ENCODE measurements at places on chromosomes 1 and 21.

GRCh38 chr1:205700865-205701401, 20.6 kb upstream of the SLC45A3 start:
- no peak for DNase-seq

DNA sequence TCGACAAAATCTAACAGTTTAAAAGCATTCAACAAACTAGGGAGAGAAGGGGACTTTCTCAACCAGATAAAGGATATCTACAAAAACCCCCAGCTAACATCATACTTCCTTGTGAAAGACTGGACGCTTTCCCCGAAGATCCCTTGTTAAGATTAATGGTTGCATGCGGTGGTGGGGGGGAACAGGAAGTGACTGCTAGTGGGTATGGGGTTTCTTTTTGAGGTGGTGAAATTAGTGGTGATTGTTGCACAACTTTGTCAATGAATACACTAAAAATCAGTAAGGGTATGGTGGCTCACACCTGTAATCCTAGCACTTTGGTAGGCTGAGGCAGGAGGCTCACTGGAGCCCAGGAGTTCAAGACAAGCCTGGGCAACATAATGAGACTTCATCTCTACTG, 26.9 kb upstream of the EYA3 start:
- DNase-seq: no peak

- DNase-seq: no peak
Observed at GRCh38 chr1:201061049-201061448, 37.5 kb upstream of the KIF21B start.

DNA sequence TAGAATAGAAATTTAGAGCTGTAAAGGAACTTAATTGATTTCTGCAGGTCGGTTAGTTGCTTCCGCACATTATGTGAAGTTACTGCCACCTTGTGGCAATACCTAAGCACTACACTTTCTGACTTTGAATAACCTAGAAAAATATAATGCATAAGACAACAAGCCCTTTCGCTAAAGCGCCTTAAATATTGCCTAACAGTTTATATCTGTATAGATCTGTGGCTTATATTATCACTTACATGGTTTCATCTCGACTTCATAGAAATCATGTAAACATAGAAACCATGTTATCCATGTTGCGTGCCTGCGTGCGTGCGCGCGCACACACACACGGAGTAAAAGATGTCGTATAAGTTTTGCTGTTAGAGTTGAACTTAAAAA, 10.9 kb upstream of the IFI16 start:
- DNase-seq: peak; percentile 75

- no peak for DNase-seq
Observed at GRCh38 chr1:180141381-180141934, 13.2 kb upstream of the QSOX1 start.

GRCh38 chr21:19109694-19110093, 706.1 kb upstream of the TMPRSS15 start:
- no peak for DNase-seq

DNA sequence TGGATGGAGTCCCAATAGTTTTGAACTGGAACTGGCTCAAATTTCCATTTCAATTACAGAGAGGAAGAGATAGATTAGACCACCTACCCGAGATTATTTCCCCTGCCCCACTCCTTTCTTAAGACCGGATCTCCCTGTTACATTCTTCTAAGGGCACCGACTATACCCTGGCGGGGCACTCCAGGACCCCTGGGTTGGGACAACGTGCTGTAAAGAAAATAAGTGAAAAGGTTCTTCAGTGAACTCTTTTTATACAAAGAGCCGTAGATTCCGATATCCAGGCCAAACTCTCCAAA, 6.7 kb downstream of the NR5A2 start:
- DNase-seq: no peak

DNA sequence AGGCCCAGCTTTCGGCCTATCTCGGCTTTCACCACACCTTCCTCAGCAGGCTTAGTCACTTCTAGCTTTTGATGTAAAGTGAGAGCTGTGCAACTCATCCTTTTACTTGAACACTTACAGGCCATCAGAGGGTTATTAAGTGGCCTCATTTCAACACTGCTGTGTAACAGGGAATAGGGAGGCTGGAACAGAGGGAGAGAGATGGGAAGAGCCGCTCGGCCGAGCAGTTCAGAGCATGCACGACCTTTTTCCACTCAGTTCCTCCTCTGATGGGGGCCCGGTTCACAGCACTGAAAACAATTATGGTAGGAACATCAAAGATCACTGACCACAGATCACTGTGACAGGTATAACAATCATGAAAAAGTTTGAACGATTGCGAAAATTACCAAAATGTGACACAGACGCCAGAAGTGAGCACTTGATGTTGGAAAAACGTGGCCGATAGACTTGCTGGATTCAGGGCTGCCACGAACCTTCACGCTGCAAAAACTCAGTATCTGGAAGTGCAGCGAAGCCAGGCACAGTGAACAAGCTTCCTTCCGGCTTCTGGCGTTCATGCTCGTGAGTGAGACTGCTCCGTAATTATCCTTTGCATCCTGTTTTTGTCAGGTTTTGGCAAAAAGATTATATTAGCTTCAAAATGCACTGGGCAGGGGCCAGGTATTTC, 28.6 kb downstream of the AGPAT3 start:
- peak; percentile 46 for DNase-seq

GRCh38 chr1:18949686-18950400, 6.6 kb downstream of the IFFO2 start:
- no peak for DNase-seq

DNA sequence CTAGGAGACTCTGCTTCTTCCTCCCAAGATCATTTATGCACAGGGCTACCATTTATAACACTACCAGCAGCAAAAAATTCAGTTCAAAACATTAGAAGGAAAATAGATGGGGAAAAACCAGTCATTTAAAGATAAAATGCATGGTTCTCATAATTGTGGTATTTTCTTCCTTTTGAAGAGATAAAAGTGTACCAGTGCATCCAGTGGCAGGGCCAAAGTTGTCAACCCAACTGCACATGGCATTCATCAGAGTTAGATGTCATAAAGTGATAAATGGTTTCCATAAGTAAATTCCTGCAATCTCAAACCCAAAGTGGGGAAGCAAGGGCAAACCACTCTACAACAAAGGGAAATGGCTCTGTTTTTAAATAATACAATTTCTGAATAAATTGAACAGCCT, 119.1 kb upstream of the DMRTA2 start:
- DNase-seq: no peak

DNA sequence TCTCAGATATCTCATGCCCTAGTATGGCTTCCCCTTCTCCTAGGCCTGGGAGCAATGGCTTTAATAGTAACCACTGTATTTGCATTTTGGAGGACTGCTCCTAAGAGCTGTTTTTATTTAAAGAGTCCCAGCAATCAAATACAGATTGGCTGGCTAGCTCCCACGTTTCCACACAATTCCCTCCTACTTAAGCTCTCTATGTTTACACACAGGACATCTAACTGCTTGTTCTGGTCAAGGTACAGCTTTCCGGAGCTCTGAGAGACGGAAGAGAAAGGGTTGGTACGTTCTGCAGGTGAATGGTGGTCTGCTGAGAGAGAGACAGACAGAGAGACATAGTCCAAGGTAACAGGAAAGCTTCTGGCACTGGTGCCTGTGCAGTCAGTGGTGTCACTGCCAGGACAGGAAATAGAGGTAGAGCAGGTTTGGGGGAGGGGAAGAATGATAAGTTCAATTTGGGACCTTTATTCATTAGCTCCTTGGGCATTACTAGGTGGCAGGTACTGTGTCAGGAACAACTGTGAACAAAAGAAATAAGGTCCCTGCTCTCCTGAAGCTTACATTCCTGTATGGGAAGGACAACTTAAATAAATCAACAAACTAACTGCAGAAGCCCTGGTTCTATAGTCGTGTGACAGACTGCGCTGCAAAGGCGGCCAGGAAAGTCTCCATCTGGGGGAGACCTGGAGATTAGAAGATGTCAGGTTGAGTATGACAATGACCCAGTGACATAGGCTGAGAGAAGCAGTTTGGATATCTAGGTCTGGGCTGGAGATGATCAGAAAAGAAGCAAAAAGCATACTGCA, 1.2 kb upstream of the SLC25A33 start:
- DNase-seq: no peak

DNA sequence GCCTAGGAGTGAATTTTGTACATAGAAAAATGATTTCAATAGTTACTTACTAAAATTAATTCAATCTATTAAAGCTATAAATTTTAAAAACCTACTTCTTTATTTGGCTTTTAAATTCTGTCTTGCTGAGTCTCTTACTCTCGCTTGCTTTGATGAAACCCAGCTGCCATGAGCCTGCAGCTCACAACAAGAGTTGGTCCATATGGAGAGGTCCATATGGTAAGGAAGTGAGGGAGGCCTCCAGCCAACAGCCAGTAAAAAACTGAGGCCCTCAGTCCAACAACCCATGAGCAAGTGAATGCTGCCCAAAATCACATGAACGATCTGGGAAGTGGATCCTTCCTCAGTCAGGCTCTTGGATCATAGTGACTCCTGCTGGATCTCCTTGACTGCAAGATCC, 89.9 kb upstream of the CXADR start:
- no peak for DNase-seq

DNA sequence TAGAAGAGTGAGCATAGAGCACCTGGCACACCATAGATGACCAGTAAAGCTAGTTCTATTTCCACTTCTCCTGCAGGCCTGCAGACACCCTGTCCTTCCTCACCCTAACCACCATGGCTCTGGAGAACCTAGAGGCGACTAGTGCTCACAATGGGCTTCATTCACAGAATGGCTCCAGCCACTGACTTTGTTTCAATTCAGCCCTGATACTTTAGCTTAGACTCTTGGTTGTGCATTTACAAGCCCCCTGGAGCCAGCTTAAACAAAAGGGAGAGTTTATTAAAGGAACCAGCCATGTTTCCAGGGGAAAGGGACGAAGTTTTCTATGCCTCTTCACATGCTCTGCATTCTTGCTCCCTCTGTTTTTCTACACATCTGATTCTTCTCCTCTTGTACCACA, 123.7 kb downstream of the NAV1 start:
- DNase-seq: no peak

GRCh38 chr1:192435704-192436103, 118.9 kb downstream of the RGS21 start:
- no peak for DNase-seq

GRCh38 chr1:183632114-183632513, 3.5 kb downstream of the ARPC5 start:
- DNase-seq: no peak

GRCh38 chr1:89723863-89724262, 90.9 kb downstream of the LRRC8C start:
- DNase-seq: no peak

Data from sciatic nerve (tissue), 2 donors.